Activated CD4-positive, alpha-beta T cell treated with anti-CD3 and anti-CD28 coated beads, Interleukin-2, amount 50 U/mL, for 4 hours (primary cell): ENCODE measurements at places on chromosomes 3 and 15.

DNA sequence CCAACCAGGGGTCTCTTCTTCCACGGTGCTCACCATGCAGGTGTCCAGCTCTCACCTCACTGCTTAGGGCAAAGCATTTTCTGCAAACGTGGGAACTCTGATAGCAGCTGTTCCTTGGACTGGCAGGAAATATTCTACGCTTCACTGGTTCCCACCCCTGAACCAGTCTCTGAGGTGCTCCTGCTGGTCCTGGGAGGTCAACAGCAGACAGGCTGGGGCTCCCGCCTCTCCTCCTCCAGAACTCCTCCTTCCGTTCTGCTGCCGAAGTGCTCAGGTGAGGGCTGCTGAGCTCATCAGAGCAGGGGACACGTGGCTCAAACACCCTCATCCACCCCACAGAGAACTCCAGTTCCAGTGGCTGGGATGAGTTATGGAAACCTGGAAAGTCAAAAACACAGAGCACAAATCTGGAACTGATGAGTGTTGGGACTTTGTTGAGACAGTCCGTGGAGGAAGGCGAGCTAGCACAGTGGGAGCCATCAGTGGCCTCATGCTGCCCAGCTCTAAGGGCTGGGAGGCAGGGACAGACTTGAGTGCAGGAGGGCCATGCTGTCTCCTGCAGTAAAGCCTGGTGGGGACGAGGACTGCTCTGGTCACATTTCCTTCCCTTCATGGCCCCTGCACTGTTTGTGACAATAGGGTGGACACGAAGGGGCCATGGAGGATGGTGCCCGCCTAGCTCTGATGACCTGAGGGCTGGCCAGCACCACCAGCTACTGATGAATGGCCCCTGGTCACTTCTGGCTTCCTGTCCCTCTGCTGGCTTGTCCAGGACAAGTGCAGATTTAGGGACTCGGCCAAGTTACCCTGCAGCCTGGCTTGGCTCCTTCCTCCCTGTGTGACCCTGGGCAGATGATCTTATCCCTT is 137.8 kb downstream of the KLF13 start:
- DNase-seq, result no peak

GRCh38 chr15:95558916-95559315 is 771.6 kb upstream of the NR2F2 start:
- no peak for DNase-seq

GRCh38 chr3:110293660-110294059 is 778.0 kb upstream of the NECTIN3 start:
- DNase-seq, result no peak

DNA sequence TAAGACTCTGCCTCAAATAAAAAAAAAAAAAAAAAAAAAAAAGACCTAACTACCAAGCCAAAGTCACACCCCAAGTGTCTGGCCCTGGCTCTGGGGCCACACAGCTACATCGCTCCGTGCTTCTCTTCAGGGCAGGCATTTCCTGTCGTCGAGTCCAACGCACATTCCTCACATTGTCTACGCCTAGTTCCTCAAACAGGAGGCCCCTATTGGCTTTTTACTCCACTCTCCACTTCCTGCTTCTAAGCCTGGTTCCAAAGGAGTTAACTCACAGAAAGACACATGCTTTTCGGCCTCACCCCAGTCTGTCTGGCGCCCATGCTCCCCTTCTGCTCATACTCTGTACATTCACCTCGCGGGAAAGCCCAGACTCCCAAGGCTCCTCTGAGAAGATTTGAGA is 28.8 kb downstream of the KNG1 start:
- DNase-seq, result no peak

DNA sequence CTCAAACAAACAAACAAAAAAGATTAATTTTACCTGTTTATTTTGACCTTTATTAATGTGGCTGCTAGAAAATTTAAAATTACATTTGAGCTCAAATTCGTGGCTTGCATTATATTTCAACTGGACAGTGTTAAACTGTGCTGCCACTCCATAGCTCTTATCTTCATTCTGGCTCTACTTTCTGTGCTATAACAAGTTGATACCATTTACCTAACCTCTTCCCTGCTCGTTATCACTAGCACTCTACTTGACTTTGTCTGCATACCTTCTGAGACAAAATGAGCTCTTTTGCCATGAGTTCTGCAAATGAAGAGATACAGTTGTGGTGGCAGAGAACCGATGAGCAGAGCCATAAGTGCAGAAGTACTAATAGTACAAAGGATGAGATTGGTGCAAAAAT is 26.4 kb downstream of the MINDY2 start:
- DNase-seq, result no peak

- DNase-seq, result peak; percentile 51
Observed at GRCh38 chr15:78072080-78072892, 5.2 kb downstream of the TBC1D2B start.

GRCh38 chr15:66233487-66234415 is 19.8 kb downstream of the MEGF11 start:
- no peak for DNase-seq

GRCh38 chr3:48194446-48195071 is 6.3 kb upstream of the CDC25A start:
- no peak for DNase-seq

GRCh38 chr15:38021259-38021658 is 86.8 kb downstream of the TMCO5A start:
- no peak for DNase-seq

- DNase-seq, result no peak
Observed at GRCh38 chr3:110494728-110495127, 576.9 kb upstream of the NECTIN3 start.
